Activated B cell treated with CpG ODN at 0.5 μM for 24 hours (primary cell): ENCODE measurements at places on chromosomes 5 and 9.

DNA sequence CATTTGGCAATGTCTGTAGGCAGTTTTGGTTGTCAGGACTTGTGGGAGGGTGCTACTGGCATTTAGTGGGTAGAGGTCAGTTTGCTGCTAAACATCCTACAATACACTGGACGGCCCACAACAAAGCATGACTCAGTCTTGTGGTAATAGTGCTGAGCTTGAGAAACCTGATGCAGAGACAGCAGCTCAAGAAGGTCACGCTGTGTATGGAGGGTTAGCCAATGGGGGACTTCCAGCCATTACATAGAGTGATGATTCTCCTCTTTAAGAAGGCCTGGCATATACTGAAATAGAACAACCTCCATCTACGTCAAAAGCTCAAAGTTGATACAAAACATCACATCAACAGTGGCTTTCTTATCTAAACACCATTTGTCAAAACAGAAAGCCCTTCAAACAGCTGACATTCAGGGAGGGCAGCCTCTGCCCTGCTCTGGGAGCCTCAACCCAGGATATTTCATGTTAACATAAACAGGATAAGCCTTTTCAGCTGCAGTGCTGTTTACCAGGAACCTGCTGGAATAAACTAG is 143.0 kb downstream of the GPBP1 start:
- DNase-seq, result no peak

DNA sequence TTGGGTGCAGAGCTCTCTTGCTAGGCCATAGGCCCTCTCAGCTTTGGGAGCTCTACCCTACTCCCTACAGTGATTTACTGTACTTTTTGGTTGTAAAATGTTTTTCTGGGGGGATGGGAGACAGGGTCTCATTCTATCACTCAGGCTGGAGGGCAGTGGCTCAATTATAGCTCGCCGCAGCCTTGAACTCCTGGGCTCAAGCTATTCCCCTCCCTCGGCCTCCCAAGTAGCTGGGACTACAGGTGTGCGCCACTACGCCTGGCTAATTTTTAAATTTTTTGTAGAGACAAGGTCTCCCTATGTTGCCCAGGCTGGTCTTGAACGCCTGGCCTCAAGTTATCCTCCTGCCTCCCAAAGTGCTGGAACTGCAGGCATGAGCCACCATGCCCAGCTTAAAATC is 21.7 kb upstream of the RNF130 start:
- DNase-seq, result no peak

DNA sequence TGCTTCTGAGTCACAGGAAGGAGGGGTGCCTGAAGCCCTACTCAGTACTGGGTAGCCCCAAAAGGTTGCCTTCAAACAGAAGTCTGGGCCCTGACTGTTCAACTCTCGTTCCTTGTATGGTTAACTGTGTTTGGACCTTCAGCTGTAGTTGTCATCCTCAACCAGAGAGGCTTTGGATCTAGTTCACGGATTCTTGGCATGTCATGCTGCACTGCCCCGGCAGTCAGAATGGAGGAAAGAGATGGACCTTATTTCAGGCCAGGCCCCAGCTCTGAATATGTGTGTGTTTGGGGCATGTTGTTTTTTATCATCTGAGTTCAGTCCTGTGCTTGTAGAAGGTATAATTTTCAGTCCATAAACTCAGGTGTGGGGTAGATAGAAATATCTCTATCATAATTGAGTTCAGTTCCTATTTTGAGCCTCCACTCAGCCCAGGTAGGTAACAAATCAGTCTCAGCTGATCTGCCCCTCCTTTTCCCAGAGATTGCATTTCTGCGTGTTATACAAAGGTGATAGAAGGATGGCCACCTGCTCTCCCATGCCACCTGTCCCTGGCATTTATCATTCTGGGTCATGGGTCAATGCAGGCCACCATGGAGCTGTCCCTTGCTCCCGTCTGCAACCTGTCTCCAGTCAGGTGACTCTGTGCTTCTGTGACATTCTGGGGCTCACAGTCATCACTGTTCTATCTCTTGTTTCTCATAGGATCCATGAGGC is 127.5 kb upstream of the CPEB4 start:
- no peak for DNase-seq

DNA sequence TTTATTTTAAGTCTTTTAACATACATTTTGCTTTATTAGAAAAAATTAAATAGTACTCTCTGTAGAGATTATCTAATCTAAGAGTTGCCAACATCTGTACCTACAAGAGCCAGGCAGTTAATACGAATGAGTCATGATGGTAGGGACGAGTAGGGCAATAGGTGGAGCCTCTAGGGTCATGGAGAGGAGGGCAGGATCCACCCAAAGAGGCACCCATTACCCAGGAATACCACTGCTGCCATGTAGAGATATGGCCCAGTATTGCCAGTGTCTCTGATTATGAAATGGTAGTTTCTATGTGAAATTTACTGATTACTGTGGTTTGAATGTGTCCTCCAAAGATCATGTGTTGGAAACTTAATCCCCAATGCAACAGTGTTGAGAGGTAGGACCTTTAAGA is 170.4 kb downstream of the PIK3R1 start:
- no peak for DNase-seq

DNA sequence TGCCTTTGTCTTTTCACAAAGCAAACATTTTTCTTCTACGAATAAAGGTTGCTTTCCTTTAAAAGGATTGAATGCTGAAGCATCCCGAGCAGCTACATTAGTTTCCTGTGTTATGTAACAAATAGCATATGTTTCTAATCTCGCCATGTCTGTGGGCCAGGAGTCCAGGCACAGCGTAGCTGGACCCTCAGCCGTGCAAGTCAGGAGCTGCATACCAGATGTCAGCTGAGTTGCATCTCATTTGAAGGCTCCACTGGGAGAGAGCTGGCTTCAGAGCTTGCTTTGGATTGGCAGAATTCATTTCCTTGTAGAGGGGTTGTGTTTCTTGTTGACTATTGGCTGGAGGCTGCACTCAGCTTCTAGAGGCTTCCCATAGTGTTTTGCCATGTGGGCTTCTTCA is 16.0 kb upstream of the GOLPH3 start:
- DNase-seq, result no peak

GRCh38 chr5:31130676-31131075 is 62.8 kb upstream of the CDH6 start:
- no peak for DNase-seq

- no peak for DNase-seq
Observed at GRCh38 chr5:160837211-160837610, 14.8 kb downstream of the ATP10B start.

DNA sequence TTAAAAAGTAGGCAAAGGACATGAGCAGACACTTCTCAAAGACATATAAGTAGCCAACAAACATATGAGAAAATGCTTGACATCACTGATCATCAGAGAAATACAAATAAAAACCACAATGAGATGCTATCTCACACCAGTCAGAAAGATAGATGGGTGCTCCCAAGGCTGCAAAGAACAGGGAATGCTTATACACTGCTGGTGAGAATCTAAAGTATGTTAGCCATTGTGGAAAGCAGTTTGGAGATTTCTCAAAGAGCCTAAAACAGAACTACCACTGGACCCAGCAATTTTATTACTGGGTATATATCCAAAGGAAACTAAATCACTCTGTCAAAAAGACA is 154.2 kb downstream of the NDUFS4 start:
- DNase-seq, result no peak

DNA sequence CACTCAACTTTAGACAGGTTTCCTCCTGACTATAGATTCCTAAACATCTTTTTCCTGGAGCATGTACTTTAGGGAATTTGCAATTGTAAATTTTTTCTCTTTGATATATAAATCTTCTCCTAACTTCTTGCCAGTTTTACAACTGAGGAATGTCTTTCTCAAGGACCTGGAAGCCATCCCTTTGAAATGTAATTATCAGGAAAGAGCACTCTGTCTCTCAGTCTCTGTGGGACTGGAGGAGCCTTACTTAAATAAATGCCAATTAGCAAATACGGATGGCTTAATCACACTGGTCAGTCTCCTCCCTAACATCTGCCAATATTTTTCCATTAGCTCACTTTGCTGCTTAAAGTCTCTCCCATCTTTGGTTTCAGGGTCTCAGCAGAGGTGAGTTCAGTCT is 344.3 kb upstream of the ARRDC3 start:
- DNase-seq, result no peak

GRCh38 chr5:36158144-36158543 is 6.2 kb downstream of the SKP2 start:
- DNase-seq, result no peak

- no peak for DNase-seq
Observed at GRCh38 chr5:151569132-151570046, 21.7 kb downstream of the FAT2 start.

DNA sequence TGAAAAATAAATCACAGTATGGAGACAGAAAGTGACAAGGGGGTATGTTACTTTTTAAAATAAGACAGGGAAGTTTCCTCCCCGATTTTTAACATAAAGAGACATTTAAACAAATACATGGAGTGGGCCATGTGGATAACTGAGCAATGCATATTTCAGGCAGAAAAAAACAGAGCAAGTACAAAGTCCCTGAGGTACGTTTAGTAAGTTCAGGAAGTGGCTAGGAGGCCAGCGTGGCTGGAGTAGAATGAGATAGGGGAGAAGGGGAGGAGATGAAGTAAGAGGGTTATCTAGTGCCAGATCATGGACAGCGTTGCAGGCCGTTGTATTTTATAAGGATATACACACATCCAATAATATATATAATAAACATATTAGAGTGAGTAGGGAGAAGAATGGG is 84.2 kb upstream of the ELL2 start:
- DNase-seq, result no peak

- DNase-seq, result no peak
Observed at GRCh38 chr9:135969064-135969683, 8.0 kb upstream of the UBAC1 start.

DNA sequence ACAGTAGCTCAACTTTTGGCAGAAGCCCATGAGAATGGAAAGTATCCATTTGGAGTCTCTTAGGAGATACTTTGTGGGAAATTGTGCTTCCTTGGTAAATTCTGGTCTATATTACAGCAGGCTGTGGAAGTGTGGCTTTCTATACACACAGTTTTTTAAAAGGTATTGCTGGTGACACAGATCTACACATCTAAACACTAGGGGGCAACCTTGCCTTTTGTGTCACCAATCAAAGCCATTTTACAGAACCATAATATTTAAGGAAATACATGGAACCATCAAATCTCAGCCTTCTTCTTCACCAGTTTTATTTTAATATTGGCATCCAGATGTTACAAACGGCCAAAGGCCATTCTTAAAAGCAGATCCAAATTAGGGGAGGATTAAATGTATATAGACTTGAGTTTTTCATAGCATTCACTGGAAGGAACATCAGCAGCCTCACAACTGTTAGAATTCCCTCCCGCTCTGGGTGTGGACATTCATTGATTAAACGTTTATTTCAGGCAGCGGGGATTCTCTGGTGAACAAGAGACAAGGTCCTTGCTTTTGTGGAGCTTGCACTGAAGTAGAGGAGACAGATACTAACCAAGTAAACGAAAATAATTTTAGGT is 132.4 kb upstream of the EPB41L4A start:
- DNase-seq, result no peak

GRCh38 chr9:123954518-123955280 is 24.8 kb upstream of the DENND1A start:
- no peak for DNase-seq

- DNase-seq, result no peak
Observed at GRCh38 chr5:178331491-178331996, 98.9 kb upstream of the PHYKPL start.

DNA sequence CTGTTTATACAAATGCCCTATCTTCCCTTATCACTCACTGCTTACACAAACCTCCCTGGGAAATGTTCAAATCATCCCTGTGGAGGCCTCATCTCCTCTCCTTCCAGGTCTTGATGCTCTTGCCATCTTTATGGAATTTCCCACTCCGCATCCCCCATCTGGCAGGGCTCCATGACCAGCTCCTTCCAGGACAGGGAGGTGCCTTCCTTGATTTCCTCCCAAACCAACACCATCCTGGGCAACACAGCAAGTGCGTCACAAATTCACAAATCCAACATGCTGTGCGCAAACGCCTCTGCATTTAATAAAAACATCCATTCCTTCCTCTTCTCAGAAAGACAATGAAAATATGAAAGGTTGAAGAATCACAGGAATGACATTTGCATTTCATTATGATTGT is 51.7 kb downstream of the EPB41L4A start:
- no peak for DNase-seq

DNA sequence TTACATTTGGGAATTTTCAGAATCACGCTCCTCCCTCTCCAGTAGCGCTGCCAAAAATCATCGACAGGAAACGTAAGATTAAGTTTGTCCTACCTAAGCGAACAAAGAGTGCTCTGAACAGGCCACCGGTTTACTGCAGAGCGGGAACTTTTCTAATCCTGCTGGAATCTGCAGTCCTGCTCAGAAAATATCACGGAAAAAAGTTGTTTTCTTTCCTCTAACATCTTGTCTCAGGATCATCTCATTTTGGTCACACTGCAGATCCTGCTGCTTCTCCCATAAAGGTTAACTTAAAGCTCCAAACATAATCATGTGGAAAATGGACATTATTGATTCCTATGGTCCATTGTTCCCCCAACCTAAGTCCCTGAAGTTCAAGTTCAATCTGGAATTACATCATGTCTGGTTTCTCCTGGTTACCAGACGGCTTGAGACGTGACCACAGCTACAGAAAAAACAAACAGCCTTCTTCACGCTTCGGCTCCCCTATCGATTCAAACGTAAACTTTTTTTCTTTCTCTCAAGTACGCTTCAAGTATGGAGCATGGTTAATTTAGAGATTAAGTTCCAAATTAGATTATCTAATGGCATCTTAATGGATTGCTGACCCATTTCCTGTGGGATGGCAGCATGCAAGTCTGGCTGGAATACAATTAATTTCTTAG is 217.6 kb downstream of the NFIB start:
- DNase-seq, result no peak

GRCh38 chr5:42495914-42496313 is 72.7 kb downstream of the GHR start:
- DNase-seq, result no peak

- no peak for DNase-seq
Observed at GRCh38 chr5:52015760-52016159, 632.5 kb downstream of the ISL1 start.

DNA sequence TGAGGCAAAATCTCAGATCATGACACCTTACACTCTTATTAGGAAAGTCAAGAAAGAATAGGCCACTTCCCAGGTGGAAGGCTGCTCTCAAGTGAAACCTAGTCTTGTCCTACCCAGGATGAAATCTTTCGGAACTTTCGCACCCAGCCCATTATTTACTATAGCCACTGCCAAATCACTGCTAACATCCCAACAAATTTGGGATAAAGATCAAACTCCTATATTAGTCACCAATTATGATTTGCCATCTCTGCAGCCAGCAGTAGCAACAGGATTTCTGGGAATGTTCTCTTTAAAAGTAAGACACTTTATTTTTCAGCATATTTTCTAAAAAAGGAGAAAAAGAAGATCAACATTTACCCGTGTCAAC is 224.6 kb downstream of the GAS1 start:
- no peak for DNase-seq

DNA sequence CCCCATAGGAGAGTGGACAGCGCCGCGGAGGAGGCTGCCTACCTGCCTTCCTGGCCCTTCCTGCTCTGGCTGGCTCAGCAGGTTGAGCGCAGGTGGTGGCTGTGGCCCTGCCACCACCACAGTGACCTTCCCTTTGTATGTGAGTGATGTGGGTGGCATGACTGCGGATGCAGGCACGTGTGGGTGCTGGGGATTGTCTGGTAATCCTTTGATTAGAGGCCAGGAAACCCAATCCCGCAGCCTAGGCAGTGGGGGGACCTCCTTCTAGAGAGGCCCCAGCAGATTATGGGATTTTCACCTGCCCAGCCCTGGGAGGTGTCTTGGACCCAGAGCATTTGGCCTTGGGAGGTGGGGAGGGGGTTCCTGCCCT is 16.5 kb downstream of the RXRA start:
- no peak for DNase-seq

- DNase-seq, result no peak
Observed at GRCh38 chr9:18800579-18800978, 232.4 kb downstream of the SAXO1 start.

- DNase-seq, result no peak
Observed at GRCh38 chr9:14987858-14988257, 77.6 kb upstream of the FREM1 start.
